ENCODE measurements at places on chromosomes 2 and 18. TPM values are rescaled to one million over a fixed set of nuclear protein-coding genes. Genes with fewer than 3 reads are reported as not detected.

The AUP1 gene
- 122 TPM for total RNA-seq

The SSB gene
- 109 TPM for total RNA-seq

The GPATCH11 gene
- 4.8 TPM for total RNA-seq

DNA sequence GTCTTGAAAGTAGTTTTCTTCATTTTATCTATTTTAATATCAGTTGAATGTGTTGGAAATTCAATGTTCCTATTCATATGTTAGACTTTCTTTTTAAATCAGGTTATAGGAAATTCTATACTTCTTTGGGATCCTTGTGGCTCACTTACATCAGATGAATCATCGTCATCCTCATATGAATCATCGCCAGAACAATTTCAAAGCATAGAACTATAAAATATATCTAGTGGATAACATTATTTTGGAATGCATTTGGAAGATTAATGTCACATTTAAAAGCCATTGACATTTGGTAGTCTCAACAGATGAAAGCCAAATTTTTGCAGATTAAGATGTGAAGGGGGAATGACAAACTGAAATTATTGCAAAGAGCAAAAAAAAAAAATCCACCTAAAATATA, 94.1 kb downstream of the FAM161A start:
- no peak for DNase-seq

DNA sequence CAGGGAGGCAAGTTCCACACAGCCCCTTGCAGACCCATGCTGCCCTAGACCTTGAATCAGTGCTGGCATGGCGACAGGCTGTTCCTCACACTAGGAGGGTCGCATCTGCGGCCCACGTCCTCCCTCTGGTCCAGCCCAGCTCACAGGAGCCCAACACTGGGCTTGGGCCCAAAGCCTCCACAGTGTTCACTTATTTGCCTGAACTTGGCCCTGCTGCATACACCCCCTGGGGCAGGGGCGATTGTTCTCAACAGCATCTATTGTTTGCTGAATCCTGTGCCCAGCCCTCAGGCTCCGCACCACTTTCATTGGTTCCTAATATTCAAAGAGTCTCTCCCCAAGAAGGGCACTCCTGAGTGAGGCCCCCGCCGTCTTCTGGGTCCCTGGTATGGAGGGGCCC, 90.7 kb downstream of the ZBTB7C start:
- no peak for DNase-seq

- DNase-seq: no peak
These were observed 15.5 kb downstream of the SALL3 start for GRCh38 chr18:78994977-78995582.
